Vagina (tissue), 2 donors: ENCODE measurements at places on chromosomes 13 and 19.

DNA sequence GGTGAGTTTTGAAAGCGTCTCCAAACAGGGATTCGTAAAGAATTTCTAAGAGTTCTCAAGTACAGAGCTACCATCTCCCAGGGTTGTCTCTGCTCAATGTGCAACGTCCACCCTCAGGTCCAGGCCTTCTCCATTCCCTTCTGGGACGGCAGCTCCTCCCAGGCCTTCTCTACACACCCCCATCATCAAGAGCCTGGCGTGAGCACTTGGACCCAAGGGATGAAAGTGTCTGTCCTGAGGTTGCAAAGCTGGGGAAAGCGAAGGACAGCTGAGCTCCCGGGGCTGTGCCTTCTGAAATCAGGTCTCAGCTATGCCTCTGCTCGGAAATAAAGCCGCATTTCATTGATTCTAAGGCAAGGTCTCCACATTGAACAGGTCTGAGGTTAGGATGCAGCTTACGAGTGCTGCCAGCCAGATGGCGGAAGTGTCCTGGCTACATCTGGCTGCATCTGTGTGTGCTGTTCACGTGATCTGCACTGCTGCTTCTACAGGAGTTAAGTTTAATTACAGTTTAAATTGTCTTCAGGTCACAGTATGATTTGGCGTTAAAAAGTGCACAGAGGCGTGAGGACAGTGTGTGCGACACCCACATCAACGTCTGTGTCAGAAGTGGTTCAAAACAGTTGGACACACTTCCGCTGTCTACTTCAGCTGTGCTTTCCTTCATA, 27.0 kb upstream of the MIER2 start:
- no peak for DNase-seq

DNA sequence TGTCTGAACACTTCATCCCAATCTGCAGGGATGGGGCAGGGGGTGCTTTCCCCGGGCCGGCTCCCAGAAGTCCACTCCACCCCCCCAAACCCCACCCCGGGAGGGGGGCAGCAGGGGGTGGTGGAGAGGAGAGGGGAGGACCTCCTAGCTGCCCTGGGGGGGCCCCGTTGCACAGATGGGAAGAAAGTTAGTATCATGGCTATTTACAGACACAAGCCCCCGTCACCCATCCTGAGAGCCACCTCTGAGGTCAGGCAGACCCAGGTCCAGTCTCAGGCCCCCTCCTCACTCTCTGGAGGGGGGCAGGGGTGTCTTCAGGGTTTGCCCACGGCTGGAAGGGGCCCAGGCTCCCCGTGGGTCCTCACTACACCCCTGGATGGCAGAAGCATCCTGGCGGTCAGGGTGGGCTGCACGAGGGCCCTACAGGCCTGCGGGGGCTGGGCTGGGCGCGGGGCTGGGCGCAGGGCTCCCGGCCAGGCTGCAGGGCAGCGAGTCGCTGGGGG, 5.8 kb upstream of the REXO1 start:
- no peak for DNase-seq

GRCh38 chr13:22227895-22228294, 557.0 kb downstream of the FGF9 start:
- DNase-seq, result no peak

DNA sequence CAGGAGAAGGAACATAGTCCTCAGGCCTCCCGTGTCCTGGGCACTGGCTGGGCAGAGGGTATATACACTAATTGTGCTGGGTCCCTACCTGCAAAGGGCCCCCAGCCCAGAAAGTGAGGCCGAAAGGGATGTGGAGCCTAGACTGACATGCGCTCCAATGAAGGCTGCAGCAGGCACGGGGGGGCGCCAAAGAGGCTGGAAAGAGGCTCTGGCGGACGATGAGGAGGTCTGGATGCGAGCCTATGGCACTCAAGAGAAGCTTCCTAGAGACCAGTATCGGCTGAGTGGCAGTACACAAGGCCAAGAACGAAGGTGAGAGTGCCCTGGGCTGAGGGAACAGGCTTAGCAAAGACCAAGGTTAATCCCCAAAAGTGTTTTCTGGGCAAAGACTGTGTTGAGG, 16.6 kb downstream of the VRK3 start:
- DNase-seq, result no peak

DNA sequence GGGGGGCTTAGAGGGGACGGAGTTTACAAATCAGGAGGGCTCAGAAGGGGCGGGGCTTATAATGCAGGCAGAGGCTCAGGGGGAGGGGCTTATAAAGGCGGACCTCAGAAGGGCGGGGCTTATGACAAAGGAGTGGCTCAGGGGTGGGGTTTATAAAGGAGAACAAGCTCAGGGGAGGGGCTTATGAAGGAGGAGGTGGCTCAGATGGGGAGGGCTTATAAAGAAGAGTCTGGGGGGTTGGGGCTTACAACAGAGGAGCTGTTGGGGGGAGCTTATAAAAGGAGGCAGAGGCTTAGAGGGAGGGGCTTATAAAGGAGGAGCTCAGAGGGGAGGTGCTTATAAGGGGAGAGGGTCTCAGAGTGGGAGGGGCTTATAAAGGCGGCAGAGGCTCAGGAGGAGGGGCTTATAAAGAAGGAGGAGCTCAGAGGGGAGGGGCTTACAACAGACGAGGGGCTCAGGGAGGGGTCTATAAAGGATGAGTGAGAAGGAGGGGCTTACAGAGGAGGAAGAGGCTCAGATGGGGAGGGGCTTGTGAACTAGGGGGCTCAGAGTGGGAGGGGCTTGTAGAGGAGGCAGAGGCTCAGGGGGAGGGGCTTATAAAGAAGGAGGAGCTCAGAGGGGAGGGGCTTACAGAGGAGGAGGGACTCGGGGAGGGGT, 1.0 kb downstream of the SMIM24 start:
- no peak for DNase-seq
